ENCODE measurements at places on chromosomes 1 and 21. TPM values are rescaled to one million over a fixed set of nuclear protein-coding genes. Genes with fewer than 3 reads are reported as not detected.

GRCh38 chr1:28118640-28119307, 30.4 kb upstream of the EYA3 start:
- peaks cover 7% of the 10 kb centered on the region for H3K4me1 ChIP-seq
- H3K4me3 ChIP-seq = no peak overlapping the region
- no peak for DNase-seq
- H3K27ac ChIP-seq = no peak overlapping the region
- H3K36me3 ChIP-seq = no peaks in the 10 kb centered on the region

GRCh38 chr1:39277879-39278278, 73.4 kb downstream of the MACF1 start:
- H3K4me1 ChIP-seq = no peaks in the 10 kb centered on the region
- DNase-seq = no peak
- H3K27ac ChIP-seq = no peak overlapping the region
- peaks cover 5% of the 10 kb centered on the region for H3K36me3 ChIP-seq
- H3K4me3 ChIP-seq = no peak overlapping the region
- H3K27me3 ChIP-seq = no peaks in the 10 kb centered on the region

The FNDC5 gene
- 0.35 TPM for total RNA-seq

The GPR52 gene
- total RNA-seq = 3.6 TPM

DNA sequence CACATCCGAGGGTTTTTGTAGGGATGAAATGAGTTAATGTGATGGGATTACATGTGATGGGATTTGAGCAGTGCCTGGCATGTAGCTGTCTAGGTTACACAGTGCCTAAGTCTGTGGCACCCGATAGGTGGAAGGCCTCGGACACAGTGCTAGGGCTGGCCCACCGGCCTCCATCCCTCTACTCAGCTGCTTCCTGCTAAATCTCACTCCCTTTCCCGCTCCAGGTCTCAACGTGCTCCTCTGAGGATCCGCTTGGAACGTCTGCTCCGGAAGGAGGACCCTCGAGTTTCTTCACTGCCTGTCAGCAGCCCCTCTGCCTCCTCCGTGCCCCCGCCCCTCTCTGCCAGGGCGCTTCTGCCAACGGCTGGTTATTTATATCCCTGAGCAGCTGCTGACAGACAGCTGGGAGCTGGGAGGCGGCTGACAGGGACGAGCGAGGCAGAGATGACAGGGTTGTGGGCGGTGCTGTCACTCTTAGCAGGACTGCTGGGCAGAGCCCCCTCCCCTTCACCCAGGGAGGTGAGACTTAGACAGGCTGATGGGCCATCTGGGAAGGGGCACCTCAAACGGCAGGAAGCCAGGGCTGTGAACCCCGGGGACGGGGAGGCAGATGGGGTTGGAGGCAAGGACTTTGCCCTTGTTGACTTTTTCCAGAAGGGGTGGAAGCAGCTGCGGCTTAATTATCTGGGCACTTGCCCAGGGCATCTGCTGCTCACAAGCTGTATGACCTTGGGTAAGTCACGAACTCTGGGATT, 26.6 kb upstream of the LRRN2 start:
- H3K4me3 ChIP-seq = no peak overlapping the region
- H3K27ac ChIP-seq = no peak overlapping the region
- H3K36me3 ChIP-seq = no peaks in the 10 kb centered on the region
- no peak for DNase-seq
- H3K27me3 ChIP-seq = no peaks in the 10 kb centered on the region
- peaks cover 14% of the 10 kb centered on the region for H3K4me1 ChIP-seq

GRCh38 chr1:151524736-151525135, 13.5 kb downstream of the CGN start:
- H3K4me1 ChIP-seq = no peaks in the 10 kb centered on the region
- H3K27me3 ChIP-seq = no peaks in the 10 kb centered on the region
- H3K36me3 ChIP-seq = peaks cover 10% of the 10 kb centered on the region
- no peak overlapping the region for H3K27ac ChIP-seq

The LRRC8D gene
- 21.8 TPM for total RNA-seq

GRCh38 chr1:78047106-78047505, 1.3 kb downstream of the GIPC2 start:
- H3K27me3 ChIP-seq = no peaks in the 10 kb centered on the region
- no peak overlapping the region for H3K4me3 ChIP-seq
- no peaks in the 10 kb centered on the region for H3K4me1 ChIP-seq
- no peak overlapping the region for H3K27ac ChIP-seq
- no peak for DNase-seq
- H3K36me3 ChIP-seq = no peaks in the 10 kb centered on the region

GRCh38 chr21:26961698-26962097, 5.2 kb downstream of the ADAMTS5 start:
- H3K4me3 ChIP-seq = no peak overlapping the region
- H3K36me3 ChIP-seq = no peaks in the 10 kb centered on the region

GRCh38 chr1:164625004-164625617, 66.1 kb downstream of the PBX1 start:
- no peak overlapping the region for H3K27ac ChIP-seq
- H3K4me1 ChIP-seq = no peaks in the 10 kb centered on the region
- H3K27me3 ChIP-seq = no peaks in the 10 kb centered on the region
- peak; percentile 54 for DNase-seq
- H3K4me3 ChIP-seq = no peak overlapping the region

DNA sequence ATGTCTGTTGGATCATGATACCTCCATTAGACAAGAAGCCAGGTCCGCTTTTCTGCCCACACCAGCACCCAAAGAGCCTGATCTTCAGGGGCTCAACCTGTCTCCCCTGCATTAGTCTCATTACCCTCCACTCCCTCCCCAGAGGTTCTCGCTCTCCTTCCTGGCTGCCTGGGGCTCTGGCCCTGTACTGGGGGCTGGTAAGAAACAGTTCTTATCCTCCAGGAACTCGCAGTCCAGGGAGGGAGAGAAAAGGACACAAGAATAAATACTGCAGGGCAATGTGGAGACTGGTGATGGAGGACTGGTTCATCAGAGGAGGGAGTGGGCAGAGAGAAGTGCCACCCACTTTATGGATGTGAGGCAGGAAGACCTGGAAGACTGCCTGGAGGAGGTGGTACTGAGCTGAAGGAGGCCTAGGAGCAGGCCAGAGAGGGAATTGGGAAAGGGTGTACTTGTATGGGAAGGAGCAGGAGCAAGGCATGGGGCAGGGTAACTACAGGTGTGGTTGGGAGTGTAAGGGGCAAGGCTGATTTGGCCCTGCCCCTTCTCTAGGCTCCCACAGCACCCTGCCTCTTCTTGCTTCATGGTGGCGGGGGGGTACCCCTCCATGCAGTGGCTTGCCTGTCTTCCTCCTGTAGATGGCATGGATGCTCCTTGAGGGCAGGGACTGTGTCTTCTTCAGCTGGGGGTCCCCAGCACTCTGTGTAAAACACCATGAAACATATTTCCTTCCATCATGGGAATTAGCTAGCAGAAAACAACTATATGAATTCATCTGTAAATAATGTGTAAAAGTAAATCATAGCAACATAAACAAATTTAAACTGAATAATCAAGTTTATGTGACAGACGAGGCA, 5.0 kb downstream of the LRRC71 start:
- H3K4me3 ChIP-seq = no peak overlapping the region
- H3K4me1 ChIP-seq = peaks cover 25% of the 10 kb centered on the region
- no peak overlapping the region for H3K27ac ChIP-seq
- H3K36me3 ChIP-seq = no peaks in the 10 kb centered on the region

DNA sequence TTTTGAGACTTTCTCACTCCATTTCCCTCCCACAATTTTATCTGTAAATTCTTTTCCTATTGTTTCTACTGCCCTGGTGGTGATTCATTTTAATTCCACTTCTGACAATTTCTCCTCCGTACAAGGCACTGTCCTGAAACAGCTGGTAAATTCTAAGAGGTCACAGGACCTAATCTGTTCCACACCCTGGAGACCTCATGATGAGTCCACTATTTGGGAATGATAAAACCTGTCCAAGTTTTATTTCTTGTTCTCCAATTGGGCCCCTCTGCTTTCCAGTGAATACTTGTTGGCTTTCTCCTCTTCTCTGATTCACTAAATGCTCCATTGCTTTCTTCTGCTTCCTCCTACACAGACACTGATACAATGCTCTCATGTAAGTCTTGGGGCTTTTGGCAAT, 343.1 kb upstream of the DUSP10 start:
- H3K4me1 ChIP-seq = no peaks in the 10 kb centered on the region
- no peak overlapping the region for H3K4me3 ChIP-seq
- H3K36me3 ChIP-seq = no peaks in the 10 kb centered on the region
- no peak overlapping the region for H3K27ac ChIP-seq
- DNase-seq = no peak

The NBPF6 gene
- total RNA-seq = 0.07 TPM

- no peak for DNase-seq
- no peaks in the 10 kb centered on the region for H3K36me3 ChIP-seq
- H3K27me3 ChIP-seq = peaks cover 54% of the 10 kb centered on the region
- no peak overlapping the region for H3K27ac ChIP-seq
- no peak overlapping the region for H3K4me3 ChIP-seq
Observed at GRCh38 chr1:160662910-160663309, 16.1 kb upstream of the SLAMF1 start.

DNA sequence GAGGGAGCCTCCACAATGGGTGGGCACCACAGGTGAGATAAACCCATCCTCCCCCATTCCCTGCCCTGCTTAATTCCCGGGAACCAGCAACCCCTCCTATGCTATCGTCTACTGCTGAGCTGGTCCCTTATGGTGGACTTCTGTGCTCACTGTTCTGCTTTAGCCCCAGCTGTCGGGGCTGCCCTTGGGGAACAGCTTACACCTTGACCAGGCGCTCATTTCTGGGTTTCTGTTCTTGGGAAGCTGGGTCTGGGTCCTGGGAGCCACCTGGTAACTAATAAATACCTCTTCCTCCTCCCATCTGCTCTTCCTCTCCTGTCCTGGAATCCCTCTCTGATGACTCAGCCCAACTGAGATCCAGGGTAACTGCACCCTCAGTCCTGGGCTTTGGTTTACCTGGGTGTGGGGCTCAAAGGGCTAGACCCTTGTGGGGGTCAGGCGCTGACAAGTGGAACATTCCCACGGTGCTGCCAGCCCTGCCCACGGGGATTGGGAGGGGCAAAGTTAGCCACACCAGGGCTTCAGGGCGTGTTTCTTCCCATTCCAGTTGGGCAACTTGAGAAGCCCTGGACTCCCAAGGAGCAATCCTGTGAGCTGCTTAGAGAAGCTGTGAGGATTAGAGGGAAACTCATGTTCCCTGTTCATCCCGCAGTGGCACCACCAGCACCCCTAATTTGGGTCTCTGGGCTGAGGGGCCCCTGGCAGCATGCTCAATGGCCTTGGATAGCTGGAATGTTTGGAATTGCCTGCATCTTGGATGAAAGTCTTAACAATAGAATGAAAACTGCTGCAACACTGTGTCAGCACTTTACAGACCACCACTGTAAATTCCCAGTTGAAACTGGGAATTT, 1.6 kb downstream of the PCAT6 start:
- H3K36me3 ChIP-seq = no peaks in the 10 kb centered on the region
- DNase-seq = peak; percentile 44
- peaks cover 29% of the 10 kb centered on the region for H3K4me1 ChIP-seq
- 0 out of 2 replicates have a peak overlapping the region, but pooled peaks have one; percentile 4 for H3K27ac ChIP-seq
- H3K4me3 ChIP-seq = peak overlapping the region; percentile 81

GRCh38 chr1:239879321-239880170, 212.1 kb upstream of the FMN2 start:
- peaks cover 23% of the 10 kb centered on the region for H3K4me1 ChIP-seq
- H3K27ac ChIP-seq = no peak overlapping the region
- H3K27me3 ChIP-seq = no peaks in the 10 kb centered on the region
- no peak overlapping the region for H3K4me3 ChIP-seq

GRCh38 chr1:6554907-6555778, at the start of gene TAS1R1:
Gene TAS1R1 (plus strand): TSS chr1:6555307. CDS start chr1:6555374, 67 bp downstream.
- peaks cover 10% of the 10 kb centered on the region for H3K36me3 ChIP-seq
- peak within 1 kb of the TSS; percentile 89 for H3K4me3 ChIP-seq
- DNase-seq = no peak
- no peaks in the 10 kb centered on the region for H3K27me3 ChIP-seq
- no peak within 1 kb of the TSS for H3K27ac ChIP-seq

DNA sequence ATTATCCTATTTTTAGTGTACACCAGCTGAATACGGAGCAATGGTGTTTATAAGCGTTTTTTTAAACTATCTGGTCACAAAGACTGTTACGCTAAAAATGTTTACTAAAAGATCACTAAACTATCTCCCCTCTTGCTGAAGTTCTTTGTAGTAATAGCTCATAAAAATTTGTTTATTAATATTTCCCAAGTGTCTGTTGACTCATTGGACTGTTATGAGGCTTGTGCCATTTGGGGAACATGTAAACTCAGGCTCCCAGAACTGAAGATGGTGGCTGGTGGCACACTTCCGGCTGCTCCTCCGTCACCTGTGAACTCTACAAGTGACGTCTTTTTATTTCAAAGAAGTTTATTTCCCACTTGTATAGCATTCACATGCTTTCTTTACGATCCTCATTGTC, 46.3 kb downstream of the AIDA start:
- peaks cover 69% of the 10 kb centered on the region for H3K36me3 ChIP-seq
- H3K27me3 ChIP-seq = no peaks in the 10 kb centered on the region
- DNase-seq = no peak
- H3K27ac ChIP-seq = no peak overlapping the region
- H3K4me1 ChIP-seq = no peaks in the 10 kb centered on the region

The S100A11 gene
- total RNA-seq = 541 TPM

The IVL gene
- 1.0 TPM for total RNA-seq

DNA sequence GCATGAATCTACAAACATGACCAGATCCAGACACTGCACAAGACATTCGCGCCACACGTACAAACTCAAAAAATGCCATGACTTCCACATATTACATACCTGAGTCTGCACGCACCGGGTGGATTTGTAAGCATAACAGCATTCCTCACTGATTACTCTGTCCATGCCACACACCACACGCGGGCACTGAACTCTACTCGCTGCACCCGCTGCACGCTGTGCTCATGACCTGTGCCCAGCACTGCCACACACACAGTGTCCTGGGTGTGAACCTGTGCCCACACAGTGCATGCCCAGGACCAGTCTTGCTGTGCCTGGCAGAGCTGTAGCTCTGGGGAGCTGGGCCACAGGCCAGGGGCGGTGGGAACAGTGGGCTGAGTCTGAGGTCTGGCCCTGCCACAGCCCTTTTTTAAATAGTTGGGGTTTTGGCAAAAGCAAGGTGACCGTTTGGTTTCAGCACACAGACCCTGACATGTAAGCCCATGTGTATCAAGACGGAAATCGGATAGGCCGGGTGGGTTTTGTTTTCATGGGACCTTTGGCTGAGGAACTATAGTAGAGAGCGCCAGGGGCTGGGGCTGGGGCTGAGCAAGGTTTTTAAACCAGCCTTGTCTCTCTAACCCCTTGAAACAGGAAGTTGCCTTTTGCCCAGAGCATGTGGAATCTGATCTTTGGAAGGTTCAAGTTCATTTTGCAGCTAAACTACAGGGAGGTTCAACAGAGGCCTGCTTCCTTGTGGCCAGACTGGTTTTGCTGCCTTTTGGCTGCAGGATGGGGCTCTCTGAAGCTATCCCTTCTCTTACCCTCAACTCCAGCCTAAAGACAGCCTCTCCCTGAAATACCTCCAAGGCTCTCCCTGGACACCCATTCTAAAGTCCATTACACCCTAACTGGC, 12.3 kb upstream of the GOLT1A start:
- peaks cover 39% of the 10 kb centered on the region for H3K4me1 ChIP-seq
- H3K4me3 ChIP-seq = peak overlapping the region; percentile 45
- DNase-seq = peak; percentile 93
- H3K27me3 ChIP-seq = no peaks in the 10 kb centered on the region

The WARS2 gene
- 16.8 TPM for total RNA-seq

Measured in PC-3 (cell line).